Activated naive CD4-positive, alpha-beta T cell (primary cell): ENCODE measurements at places on chromosomes 2 and 18.

GRCh38 chr2:133090358-133090757, 420.4 kb upstream of the LYPD1 start:
- DNase-seq = no peak

- no peak for DNase-seq
Observed at GRCh38 chr18:39341129-39341528, 1775.5 kb upstream of the CELF4 start.

- DNase-seq = no peak
Observed at GRCh38 chr2:100606726-100607343, 44.0 kb downstream of the PDCL3 start.

DNA sequence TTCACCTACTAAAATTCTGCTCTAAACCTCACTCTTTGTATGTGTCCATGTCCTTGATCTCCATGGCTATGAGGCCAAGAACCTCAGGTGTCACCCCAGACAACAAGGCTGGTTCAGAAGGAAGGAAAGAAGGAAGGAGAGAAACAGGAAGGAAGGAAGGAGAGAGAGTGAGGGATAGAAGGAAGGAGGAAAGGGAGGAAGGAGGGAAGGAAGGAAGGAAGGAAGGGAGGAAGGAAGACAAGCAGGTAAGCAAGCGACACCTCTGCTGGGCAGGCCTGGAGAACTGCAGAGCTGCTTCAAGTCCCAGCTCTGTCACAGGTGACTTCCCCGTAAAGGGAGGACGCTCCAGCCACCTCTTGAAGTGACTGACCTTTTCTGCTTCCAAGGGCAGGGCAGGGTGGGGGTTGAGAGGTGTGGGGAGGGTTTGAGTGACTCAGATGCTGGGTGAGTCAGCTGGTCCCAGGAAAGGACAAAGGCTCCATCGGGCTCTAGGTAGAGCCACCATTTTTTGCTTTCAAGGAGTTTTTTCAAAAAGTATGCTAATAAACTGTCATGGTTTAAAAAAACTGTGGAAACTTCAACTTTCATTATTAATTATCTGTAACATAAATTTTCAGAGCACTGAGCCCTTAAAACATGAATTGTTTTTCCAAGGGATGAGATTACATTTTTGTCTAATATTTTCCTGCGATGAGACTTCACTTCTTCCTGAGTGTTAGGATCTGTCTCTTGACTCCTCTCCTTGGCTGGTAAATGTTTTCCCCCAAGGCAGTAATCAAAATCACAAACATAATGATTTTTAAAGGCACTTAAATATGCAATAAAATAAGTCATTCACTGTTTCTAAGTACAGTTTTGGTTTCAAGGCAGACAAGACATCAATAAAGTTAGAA, 90.1 kb upstream of the L3MBTL4 start:
- DNase-seq = no peak

- no peak for DNase-seq
Observed at GRCh38 chr2:33214436-33214835, 262.0 kb upstream of the RASGRP3 start.

DNA sequence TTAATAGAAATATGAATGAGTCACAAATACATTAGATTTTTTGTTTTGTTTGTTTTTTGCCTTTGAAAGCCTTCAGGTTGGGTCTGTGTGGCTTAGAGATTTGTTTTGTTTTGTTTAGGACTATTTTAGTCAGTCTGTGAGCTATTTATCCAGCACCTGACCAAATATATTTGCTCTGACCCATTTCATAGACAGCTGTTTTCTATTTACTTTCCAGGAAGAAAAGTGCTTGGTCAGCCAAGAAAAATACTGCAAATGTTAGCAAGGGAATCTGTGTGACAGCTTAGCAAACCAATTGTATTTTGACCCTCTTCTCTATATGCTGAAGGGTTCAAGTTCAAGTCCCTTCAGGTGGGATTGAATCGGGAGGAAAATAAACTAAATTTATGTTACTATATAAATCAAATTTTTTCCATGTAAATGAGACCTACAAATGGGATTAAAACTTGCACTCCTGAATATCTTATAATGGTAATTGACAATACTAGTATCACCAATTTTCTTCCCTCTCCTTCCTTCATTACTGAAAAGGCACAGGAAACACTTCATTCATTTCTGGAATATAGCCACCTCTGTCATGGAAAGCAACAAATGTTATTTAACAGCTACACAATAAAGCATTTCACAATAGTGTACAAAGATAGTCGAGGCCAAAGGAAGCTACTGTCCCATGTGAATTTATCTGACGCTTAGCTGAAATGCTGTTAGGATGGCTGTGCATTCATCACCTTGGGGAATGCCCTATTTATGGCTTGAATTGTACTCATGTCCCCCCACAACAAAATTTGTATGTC, 23.1 kb upstream of the KLF7 start:
- no peak for DNase-seq

GRCh38 chr2:60976256-60976850, 41.2 kb upstream of the PEX13 start:
- no peak for DNase-seq

- no peak for DNase-seq
Observed at GRCh38 chr2:108184419-108184818, 55.3 kb upstream of the SULT1C3 start.

- no peak for DNase-seq
Observed at GRCh38 chr2:178266445-178266844, 72.1 kb downstream of the OSBPL6 start.

DNA sequence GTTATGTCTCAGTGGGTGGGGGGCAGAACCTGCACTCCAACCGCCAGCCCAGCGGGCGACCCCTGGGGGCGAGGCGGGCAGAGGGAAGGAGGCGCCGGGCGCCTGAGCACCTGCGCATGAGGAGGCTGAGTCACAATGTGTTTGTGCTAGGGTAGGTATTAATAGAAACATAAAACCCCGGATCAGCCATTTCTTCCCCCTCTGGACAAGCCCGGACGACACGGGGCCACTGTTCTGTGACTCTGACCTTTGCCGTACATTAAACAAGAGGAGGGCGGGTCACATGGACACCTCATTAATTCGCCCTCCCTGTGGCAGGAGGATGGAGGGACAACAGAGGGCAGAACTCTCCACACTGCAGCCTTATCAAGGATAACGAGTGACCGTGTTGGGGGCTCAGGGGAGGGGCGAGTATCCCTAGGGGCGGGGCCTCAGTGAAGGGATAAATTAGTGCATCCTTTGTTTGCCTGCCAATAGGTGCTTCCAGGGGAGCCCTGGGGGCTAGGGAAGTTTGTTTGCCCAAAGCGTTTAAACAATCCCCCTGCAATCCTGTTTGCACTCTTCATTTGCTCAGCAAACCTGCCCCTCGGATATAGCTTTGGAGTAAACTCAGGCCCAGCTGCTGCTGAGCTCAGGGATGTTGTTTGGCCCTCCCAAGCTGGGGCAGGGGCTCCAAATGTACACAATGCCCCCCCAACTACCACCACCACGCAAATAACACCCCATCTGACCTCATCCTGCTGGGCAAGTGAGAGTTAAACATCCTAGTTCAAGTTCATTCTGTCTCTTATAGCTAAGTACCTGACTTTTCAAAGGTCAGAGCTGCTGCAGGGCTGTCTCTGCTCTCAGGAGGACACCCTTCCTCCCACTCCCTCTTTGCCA, 171.2 kb upstream of the GLI2 start:
- DNase-seq = no peak

- DNase-seq = no peak
Observed at GRCh38 chr2:102005989-102006885, 14.5 kb downstream of the IL1R2 start.

- no peak for DNase-seq
Observed at GRCh38 chr2:53942280-53942679, 28.5 kb downstream of the PSME4 start.

DNA sequence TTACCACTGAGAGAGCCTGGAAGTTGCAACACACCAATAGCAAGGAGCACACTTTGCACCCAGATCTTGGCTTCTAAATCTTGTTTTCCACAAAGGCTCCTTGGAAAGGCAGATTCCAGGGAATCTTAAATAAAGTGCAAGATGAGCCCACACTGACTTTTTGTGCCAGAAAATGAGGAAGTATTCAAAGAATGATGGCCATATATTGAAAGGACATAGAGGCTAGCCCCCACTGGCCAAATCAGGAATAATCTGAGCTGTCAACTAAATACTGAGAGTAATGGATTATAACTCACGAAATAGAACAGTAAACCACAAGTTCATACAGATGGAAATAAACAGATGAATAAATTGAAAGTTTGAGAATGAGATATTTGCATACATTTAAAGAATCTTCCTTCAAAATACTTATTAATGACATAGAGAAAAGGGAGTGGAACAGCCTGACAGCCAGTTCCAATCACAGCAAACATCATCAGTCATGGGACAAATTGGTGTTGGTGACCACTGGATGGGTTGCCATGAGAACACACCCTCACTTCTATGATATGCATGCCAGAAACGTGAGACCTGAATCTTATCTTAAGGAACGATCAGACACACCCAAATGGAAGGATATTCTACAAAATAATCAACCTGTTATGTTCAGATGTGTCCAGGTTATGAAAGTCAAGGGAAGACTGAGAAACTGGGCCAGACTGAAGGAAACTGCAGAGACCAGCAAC, 12.2 kb upstream of the ACKR3 start:
- no peak for DNase-seq

DNA sequence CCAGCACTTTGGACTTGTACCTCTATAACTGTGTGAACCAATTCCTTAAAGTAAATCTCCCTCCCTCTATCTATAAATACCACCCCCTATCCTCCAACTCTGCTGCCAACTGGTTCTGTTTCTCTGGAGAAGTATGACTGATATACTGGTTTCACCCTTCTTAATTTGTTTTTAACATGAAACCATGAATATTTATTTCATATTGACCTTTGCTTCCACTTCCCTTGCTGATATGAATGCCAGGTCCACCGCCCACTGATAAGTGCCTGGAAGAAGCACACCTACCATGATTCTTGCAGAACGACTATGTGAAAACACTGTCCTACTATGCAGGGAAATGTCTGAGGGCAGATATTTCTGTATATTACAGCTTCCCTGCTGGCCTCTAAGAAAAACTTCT, 131.6 kb downstream of the GAREM1 start:
- DNase-seq = no peak

GRCh38 chr2:223088866-223089265, 36.9 kb downstream of the KCNE4 start:
- DNase-seq = no peak

- DNase-seq = no peak
Observed at GRCh38 chr18:14970027-14970426, 222.1 kb downstream of the ANKRD30B start.

- DNase-seq = no peak
Observed at GRCh38 chr18:48784656-48785055, 166.1 kb downstream of the SMAD7 start.

DNA sequence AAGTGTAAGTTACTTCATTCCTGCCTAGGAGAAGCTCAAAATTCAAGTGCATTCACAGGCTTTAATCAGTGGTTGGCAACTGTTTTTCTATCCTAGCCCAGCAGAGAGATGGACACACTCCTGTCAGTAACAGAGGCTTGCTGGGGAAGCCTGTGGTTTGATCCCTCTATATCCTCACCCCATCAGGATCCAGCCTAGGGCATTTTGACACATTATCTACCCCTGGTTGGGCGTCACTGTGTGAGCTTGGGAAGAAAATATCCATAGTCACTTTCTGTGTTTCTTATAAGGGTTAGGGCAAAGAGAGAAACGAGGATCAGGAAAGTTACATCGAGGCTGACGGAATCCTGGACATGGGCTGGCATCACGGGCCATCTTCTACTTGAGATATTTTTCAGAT, 10.0 kb downstream of the NT5DC4 start:
- DNase-seq = no peak

- DNase-seq = no peak
Observed at GRCh38 chr18:74546751-74547530, 12.6 kb downstream of the CNDP1 start.

- no peak for DNase-seq
Observed at GRCh38 chr2:28233164-28233676, 159.4 kb upstream of the FOSL2 start.

DNA sequence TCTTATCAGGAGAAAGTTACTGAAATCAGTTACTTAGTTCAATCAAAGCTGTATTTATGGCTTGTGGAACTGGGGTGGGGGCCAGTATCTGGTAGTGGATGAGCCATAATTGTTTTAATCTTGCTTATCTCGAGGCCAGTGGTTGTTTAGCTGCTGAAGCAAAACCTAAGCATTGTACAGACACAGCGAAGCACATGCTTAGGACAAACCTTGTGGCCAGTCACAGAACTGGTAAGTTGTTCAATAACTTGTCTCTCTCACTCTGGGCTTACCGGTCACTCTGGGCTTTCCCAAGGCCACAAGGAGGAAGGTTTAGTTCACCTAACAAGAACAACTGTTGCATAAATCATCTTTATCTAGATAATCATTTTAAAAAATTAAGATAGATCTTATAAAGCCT, 296.6 kb upstream of the NETO1 start:
- DNase-seq = no peak

GRCh38 chr2:203003716-203004115, 11.0 kb upstream of the NBEAL1 start:
- no peak for DNase-seq

DNA sequence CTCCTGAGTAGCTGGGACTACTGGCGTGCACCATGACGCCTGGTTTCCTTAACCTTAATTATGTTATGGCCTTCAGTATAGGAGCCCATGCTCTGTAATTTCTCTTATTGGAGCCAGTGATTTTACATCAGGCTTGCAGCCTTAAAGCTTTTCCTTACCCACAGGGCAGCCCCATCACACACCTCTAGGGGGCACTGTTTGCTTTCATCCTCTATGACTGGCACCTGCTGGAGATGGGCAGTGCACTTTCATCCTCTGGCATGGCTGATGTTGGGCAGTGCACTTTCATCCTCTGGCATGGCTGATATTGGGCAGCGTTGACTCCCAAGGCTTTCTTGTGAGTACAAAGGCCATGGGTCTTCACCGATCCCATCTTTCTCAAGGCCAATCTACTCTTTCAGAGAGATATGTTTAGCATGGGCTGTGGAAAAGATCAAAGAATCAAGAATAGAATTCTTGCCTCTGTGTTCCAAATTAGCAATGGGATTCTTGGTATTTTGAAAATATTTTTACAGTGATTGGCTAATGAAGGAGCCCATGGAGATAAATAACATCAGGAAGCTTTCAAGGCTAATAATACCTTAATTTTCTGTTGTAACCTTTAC, 80.7 kb upstream of the MEX3C start:
- no peak for DNase-seq

- DNase-seq = no peak
Observed at GRCh38 chr2:39243469-39244123, at the start of gene CDKL4. Gene CDKL4, minus strand, starts transcription at chr2:39243970.

DNA sequence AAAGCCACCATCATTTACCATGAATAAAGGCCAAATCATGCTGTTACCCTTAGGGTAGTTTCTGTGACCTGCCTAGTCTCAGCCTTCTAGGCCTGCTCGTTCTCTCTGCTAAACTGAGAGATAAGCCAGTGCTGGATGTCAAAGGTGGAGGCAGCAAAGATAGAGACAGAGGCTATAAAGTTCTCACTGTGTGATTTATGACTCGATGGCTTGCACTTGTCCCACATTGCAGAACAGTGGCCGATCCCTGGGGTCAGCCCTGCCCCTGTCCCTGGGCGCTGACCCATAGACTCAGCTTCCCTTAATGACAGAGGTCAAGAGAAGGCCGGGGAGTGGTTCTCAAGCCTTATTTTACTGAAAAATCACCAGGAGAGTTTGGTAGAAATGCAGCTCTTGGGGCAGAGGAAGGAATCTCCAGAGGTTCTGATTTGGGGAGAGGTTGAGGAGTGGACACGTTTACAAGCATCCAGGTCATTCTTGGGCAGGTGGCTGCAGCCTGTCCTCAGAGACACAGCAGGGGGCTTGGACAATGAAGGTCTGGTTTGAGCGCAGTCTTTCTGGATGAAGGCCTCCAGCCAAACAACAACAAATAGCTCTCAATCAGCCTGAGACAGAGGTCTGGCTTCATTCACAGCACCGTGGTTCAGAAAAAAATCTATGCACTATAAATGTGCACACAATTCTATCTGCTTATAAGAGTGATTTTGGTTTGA, 143.5 kb downstream of the ACKR3 start:
- DNase-seq = no peak
